Activated naive CD8-positive, alpha-beta T cell treated with anti-CD3 and anti-CD28 coated beads for 36 hours (primary cell): ENCODE measurements at places on chromosomes 4 and X.
A peak's percentile ranks its signal among the peaks of the same experiment; 100 is the strongest.

DNA sequence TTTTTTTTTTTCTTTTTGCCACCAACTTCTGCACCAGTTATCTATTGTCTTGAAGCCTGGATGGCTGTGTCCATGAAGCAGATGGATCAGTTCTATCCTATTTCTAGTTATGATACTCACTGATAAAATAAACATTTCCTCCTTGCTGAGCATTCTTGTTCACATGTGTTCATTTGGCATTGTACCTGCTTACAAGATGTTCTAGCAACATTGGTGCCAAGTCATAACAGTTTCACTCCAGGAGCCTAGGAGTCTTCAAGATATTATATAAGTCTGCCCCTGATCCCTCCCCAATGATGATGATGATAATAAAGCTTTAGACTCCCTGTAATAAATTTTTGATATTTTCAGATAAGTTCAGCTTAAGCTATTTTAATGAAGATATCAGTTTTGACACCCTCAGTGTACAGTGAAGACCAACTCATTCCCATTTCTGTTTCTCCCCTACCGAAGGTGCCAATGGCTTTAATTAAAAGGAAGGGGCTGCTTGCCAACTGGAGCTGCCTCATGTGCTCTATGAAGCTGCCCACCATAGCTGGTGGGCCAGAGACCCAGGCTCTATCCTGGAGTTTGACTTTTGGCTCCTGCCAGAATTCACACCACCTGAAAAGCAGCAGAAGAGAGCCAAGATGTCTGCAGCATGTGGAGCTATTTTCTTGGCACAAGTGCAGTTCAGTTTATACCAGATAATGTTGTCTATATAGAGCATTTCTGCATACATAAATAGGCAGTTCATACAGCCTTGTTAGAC is 265.4 kb upstream of the TET2 start:
- DNase-seq: no peak

DNA sequence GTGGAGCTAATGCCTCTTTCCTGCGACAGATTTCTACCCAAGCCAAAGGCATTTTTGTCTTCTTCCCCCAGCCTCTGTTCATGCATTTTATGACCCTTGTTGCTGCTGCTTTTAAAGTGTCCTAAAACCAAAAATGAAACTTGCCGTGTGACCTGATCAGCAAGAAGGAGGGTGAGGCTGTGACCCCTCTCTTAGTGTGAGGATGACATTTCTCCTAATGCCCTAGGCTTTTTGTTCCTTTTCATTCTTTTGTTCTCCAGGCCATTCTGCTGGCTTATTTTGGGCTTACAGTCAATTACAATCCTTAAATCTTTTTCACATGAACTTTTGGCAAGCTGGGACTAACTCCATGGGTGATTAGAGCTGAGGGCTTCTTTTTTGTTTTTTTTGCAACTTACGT is 34.4 kb downstream of the PTTG2 start:
- no peak for DNase-seq

- DNase-seq: no peak
These were observed 407 bp downstream of the IL13RA1 start for GRCh38 chrX:118727686-118728339.

DNA sequence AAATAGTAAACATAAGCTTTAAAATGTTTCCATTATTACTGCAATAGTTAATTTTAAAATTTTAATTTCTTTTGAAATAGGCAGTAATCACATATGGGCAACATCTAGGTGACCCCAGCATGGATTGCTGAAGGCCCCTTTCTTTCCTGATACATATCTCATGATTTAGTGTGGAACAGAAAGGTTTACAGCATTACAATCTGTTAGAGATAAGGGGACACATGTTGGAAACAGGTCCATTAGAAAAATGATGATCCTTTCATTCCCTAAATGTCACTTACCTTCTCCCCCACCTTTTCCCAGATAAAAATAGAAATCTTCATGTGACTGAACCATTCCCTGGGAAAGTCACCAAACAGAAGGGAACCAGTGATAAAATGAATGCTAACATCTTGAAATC is 90.4 kb downstream of the RASL11B start:
- no peak for DNase-seq

- no peak for DNase-seq
These were observed 203.1 kb downstream of the RBM46 start for GRCh38 chr4:154984148-154984547.

GRCh38 chrX:13373027-13373426 is 53.2 kb upstream of the ATXN3L start:
- no peak for DNase-seq

GRCh38 chr4:7332216-7333023 is 102.3 kb downstream of the PSAPL1 start:
- DNase-seq: no peak

DNA sequence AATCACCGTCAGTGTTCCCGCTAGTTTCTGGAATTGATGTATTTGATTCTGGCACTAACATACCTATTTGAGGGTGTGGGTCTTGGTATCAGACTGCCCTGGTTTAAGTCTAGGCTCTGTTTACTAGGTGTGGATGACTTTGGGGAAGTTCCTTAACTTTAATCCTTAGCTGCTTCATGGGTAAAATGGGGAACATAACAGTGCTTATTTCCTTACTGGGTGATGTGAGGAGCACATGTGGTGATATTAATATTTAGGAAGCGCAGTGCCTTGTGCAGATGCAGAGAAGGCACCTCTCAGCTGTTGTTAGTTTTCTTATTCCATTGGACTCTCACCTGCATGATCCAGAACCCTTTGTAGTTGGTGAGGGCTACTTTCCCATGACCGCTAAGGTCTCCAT is 17.1 kb downstream of the RNF4 start:
- DNase-seq: no peak

DNA sequence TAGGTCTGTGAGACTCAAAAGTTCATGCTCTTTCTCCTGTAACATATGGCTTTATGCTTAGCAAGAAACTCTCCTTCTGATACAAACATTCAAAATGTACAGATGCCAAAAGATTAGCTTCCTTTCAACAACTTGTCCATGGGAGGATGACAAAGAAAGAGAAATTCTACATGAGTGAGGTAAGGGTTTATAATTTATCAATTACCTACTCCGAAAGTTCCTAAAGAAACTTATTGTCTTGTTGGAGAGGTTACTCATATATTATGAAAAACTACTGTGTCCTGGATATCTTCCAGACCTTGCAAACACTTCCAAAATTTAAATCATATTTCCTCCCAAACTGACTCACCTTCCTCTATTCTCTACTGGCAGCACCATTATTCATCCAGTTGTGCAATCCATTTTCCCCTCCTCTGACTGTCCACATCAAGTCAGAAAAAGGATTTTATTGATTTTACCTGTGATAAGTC is 65.1 kb downstream of the ENPEP start:
- no peak for DNase-seq

- DNase-seq: no peak
These were observed 5.5 kb upstream of the HSPA4L start for GRCh38 chr4:127776620-127777019.

DNA sequence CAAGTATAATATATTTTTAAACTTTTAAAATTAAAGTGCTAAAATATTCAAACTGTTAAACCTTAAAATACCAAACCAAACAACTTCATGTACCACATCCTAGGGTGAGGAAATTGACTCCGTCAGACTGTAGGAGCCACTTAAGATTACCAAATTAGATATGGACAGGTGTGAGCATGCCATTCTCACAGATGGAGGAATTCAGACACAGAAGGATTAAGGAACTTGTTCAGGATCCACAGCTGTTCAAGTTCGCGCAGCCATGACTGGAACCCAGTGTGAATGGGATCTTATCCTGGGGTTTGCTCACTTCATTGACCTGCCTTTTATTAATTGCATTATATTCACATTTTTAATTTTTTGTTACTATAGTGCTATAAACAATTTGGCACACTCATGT is 224.9 kb upstream of the PCDH7 start:
- DNase-seq: no peak

- no peak for DNase-seq
These were observed 91.0 kb downstream of the PHOX2B start for GRCh38 chr4:41657561-41657960.

- no peak for DNase-seq
These were observed 27.9 kb downstream of the GRK4 start for GRCh38 chr4:2991243-2991642.

DNA sequence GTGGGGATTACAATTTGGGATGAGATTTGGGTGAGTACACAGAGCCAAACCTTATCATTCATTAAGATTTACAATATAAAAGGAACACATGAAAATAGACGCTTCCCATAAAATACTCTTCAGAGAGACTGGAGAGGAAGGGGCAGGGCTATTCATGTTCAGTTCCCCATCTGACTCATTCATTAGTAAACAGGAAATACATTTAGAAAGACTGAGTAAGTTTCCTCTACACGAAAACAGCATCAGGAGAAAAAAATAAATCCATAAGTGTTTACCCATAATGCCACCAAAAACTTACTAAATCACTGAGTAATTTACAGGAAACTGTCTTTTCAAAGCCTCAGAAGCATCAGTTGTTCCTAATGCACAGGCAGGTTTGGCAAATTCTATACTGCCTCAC is 255.4 kb upstream of the CXorf51A start:
- no peak for DNase-seq

GRCh38 chrX:113790987-113791386 is 792.9 kb upstream of the HTR2C start:
- no peak for DNase-seq

- no peak for DNase-seq
These were observed 51.7 kb downstream of the ATP11C start for GRCh38 chrX:139881130-139881529.

DNA sequence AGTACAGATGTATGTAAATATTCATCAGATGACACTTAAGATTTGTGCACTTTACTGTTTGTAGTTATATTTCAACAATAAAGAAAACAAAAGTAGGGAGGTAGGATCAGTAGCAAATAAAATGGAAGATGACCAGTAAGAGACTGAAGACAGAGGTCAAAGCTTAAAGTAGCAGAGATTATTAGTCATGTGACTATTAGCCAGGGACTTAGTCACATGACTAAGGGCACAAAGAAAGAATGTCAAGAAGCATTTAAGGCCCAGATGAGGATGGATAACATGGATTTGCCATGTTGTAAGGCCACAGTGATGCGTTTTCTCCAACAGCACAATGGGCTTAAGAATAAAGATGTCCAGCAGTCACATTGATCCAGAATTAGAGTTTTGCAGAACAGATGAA is 479.6 kb downstream of the BCOR start:
- DNase-seq: no peak

- DNase-seq: no peak
These were observed 14.0 kb upstream of the ADAD1 start for GRCh38 chr4:122364700-122365404.

DNA sequence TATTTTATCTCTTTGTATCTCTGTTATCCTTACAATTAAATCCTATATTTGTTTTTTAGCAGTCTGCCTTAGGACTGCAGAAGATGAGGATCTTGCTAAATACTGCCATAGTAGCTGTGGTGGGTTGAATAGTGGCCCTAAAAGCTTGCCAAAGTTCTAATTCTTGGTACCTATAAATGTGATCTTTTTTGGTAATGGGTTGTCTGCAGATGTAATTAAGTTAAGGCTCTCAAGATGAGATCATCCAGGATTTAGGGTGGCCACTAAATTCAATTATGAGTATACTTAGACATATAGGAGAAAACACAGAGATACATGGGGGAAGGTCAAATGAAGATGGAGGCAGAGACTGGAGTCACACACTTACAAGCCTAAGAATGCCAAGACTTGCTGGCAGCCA is 1753.7 kb downstream of the RPA4 start:
- DNase-seq: no peak

DNA sequence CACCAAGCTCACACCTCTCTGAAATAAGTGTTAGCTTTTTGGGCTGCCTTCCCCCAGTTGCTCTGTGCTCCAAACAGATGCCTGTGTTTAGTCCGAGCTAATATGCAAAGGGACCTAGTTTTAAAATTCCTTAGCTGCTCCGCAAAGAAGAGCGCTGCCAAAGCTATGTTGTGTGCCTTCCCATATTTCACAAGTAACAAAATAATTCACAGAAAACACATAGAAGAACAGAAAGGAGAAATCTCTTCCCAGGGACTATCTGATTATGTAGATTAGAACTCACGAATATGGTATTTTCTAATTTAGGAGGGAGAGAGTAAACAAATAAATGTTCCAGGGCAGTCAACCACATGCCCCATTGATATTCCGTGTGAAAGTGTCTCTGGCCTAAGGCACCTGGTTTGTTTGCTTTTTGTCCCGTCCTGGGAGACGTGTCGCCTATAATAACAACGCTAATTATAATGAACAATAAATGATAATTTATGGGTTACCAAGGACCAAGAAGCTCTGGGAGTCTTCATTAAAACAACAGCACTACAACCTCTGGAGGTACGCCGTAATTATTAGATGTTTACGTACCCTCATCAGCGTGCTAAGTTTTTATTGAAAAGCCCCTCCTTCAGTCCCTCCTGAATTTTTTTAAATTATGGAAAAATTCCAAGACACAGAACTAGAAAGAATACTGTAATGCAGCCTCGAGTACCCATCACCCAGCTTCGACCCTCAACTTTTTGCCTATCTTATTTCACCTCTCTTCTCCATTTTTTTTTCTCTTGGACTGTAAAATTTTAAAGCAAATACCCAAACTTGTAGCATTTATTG is 1.2 kb upstream of the CCNG2 start:
- DNase-seq: no peak

- peak; percentile 76 for DNase-seq
These were observed 863 bp upstream of the RAB33A start for GRCh38 chrX:130170752-130171445.

DNA sequence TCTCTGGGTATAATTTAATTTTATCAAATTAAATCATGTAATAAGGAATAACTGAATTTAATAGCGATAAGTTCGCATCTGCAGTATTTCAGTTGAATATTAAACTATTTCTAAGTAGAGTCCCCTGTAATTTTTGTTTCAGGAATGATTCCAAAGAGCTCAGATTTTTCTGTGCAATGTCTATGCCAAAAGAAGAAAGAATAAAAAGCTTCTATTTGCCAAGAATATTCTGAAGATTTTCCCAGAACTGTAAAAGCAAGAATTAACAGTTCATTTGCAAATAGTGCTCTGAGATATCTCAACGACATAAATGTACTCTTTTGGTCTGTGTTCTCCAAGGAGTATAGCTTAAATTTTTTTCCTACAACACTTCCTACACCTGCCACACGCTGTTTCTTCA is 1242.8 kb upstream of the DIAPH2 start:
- no peak for DNase-seq

DNA sequence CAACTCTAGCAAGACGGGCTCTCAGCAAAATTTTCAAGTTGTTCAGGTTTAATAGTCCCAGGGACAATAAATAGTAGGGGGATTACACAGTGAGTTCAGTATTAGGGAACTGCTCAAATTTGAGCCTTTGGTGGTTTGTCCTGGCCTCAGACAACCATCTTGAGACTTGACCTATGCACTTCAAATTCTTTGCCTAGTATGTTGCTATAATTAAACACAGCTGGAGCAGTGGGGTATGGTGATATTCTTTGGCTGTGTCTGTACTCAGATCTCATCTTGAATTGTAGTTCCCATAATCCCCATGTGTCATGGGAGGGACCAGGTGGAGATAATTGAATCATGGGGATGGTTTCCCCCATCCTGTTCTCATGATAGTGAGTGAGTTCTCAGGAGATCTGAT is 43.3 kb upstream of the TEX13A start:
- DNase-seq: no peak

GRCh38 chr4:72899214-72899613 is 170.3 kb downstream of the COX18 start:
- DNase-seq: no peak

GRCh38 chr4:162347156-162347841 is 183.5 kb upstream of the FSTL5 start:
- no peak for DNase-seq
